ENCODE measurements at places on chromosomes 2 and 18. TPM values are rescaled to one million over a fixed set of nuclear protein-coding genes. Genes with fewer than 3 reads are reported as not detected.

Gene GDF7
- 0.21 TPM for polyA plus RNA-seq

Gene UGT1A4
- polyA plus RNA-seq = not detected

Gene BIN1
- 32.6 TPM for polyA plus RNA-seq

Gene CFAP65
- 0.04 TPM for polyA plus RNA-seq

Gene RELCH
- polyA plus RNA-seq = 11.2 TPM

Gene FBLN7
- 5.0 TPM for polyA plus RNA-seq

Gene RGPD4
- not detected for polyA plus RNA-seq

Gene GREB1
- polyA plus RNA-seq = 104 TPM

Gene GAD1
- 0.77 TPM for polyA plus RNA-seq

Gene ANKRD30BL
- polyA plus RNA-seq = 0.10 TPM

Gene ALK
- polyA plus RNA-seq = 0.05 TPM

Gene REG1B
- polyA plus RNA-seq = not detected

Gene HOXD13
- polyA plus RNA-seq = not detected

Gene GTF2A1L
- polyA plus RNA-seq = 3.7 TPM

Gene HSPE1
- polyA plus RNA-seq = 67.2 TPM

Gene CIDEA
- polyA plus RNA-seq = 0.15 TPM

Gene CMPK2
- polyA plus RNA-seq = 3.1 TPM

Gene PMAIP1
- 0.47 TPM for polyA plus RNA-seq

Gene GALR1
- not detected for polyA plus RNA-seq

Gene UGT1A9
- polyA plus RNA-seq = not detected

Gene CDK15
- polyA plus RNA-seq = 3.7 TPM

Measured in ovary (tissue), 10 donors.